Right lung (tissue), 10 donors: ENCODE measurements at places on chromosomes 1 and 21. TPM values are rescaled to one million over a fixed set of nuclear protein-coding genes. Genes with fewer than 3 reads are reported as not detected.

CHAF1B gene
- polyA plus RNA-seq: 8.7 TPM

PADI3 gene
- 0.05 TPM for polyA plus RNA-seq

KRTAP13-4 gene
- polyA plus RNA-seq: not detected

FHAD1 gene
- polyA plus RNA-seq: 2.8 TPM

PNRC2 gene
- 306 TPM for polyA plus RNA-seq

GBP1 gene
- 44.5 TPM for polyA plus RNA-seq
